D721Med (cell line): ENCODE measurements at places on chromosomes 11 and 22.
A peak's percentile ranks its signal among the peaks of the same experiment; 100 is the strongest.

DNA sequence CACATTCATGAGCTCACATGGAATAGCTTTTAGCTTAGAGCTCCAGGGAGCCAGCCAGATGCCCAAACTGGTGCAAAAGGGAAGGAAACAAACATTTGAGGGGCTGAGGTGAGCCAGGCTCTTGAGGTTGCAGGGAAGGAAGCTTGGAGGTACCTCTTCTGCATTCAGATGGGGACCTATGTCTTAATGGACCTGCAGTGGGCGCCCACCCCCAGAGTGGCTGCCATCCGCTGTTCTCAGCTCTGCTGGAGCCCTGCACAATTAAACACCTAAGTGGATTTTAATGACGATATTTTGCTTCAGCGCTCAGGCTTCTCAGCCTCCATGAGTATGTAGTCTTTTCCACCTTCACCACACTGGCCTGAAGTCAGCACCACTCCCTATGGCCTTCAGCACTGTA is 100.8 kb downstream of the LDLRAD3 start:
- no peak for DNase-seq

DNA sequence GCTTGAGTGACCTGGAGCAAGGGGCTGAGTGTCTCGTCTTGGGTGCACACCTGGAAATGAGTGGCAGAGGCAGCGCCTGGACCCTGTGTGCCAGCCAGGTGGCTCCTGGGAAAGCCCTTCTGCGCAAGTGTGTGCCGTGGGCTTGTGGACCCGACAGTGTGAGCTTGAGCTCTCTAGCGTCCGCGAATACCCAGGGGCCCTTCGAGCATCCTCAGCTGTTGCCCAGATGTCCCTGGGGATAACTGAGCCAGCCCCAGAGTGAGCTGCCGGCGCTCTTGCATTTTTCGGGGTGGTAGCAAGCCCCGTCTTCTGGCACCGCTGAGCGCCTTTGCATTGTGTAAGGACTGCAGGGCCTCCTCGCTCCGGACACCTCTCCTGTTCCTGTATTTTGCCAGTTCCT is 399.2 kb downstream of the TBC1D22A start:
- DNase-seq: no peak

DNA sequence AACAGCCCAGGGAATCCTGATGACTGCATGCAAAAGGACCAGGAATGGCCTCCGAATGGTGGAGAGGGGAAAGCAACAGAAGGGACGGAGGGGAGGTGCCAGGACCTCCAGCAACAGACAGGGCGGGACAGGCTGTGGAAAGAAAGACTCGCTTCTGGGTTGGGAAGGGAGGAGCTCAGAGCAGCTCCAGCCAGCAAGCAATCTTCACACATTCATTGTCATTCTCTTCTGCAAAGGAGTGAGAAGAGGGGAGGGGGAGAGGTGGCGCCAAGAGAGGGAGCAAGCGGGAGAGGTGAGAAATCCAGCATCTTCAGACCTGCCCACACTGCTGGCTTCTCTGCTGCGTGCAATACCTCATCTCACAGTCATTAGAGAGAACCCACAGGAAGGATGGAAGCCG is 509.0 kb downstream of the BUD13 start:
- DNase-seq: no peak

GRCh38 chr11:72244361-72245262 is 636 bp upstream of the PHOX2A start:
- DNase-seq: no peak

GRCh38 chr11:93034723-93035039 is 65.2 kb downstream of the MTNR1B start:
- no peak for DNase-seq

- DNase-seq: no peak
Observed at GRCh38 chr11:71193431-71193830, 58.9 kb downstream of the SHANK2 start.

DNA sequence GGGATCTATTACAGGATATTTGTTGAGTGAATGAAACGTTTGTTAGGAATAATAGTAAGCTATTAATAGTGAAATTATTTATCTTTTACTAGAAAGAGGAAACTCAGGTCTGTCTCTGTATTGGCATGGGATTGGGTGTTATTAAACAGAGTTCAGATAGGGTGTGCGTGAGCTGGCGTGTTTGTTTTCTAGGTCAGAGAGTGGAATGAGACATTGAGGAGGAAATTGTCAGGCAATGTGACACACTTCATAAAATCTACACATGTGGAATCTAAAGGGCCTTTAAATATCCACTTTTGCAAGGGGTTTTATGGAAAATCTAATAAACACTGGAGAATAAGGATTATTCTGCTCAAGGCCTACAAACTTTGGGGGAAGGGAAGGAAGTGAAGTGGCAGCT is 552.9 kb downstream of the NTM start:
- no peak for DNase-seq

GRCh38 chr11:8867931-8868631 is 42.9 kb upstream of the AKIP1 start:
- DNase-seq: no peak

DNA sequence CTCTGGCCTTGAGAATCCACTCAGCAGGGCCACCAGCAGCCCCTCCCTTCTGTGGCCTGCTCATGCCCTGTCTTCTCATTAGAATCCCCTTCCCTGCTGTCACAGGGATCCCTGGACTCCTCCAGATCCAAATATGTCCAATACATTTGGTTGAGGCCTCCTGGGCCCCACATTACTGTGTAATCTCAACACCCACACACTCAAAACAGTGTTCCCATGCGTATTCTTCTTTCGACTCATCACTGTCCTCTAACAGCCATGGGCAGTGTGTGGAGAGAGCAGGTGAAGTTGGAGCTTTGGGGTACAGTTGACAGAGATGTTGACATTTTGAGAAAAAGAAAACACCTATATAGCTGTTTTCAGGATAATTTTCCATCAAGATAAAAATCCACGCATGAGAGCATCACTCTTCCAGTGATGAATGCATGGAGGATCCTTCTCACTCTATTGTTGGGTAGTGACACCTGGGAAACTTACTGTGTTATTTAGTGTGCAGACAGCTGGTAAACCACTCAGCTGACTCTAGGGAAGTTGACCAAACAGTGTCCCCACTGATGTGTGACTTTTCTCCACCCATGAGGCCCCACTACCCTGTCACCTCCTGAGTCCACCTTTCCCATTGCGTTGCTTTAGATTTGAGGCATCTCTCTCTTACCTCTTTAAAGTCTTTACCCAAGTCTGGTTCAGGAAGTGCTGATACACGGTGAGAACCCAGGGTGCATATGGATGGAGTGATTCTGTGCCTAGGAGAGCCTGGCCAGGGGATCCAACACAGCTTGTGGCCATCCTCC is 28.7 kb upstream of the VPREB1 start:
- DNase-seq: no peak

- DNase-seq: no peak
Observed at GRCh38 chr11:123474994-123475393, 44.9 kb downstream of the GRAMD1B start.

DNA sequence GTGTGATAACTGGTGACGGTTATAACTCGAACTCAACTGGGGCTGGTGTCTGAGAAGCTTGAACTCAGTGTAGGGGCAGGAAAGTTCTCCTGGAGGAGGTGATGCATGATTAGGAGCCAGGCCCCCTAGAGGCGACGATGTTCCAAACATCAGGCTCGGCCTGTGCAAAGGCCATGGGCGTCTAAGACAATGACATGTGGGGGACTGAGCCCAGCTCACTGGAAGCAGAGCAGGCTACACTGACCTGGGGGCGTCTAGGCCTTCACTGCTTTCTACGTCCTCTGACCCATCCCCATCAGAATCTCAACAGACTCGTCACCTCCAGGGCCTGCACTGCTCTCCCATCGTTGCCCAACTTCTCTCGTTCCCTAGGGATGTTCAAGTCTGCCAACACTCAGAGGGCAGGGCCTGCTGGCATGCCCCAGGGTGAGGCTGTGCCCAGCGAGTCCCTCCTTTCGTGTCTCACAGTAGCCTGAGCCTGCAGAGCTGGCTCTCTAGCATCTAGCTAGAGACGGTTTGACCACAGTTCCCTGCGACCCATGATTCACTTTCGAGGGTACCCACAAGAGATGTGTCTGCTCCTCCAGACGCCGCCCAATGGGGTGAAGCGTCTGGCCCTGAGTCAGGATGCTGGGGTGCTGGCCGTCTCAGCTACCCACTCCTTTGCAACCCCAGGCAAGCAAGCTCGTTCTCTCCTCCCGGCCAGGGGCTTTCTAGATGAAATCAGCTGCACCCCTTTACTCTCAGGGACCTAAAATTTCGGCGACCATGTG is 1.1 kb upstream of the ATG16L2 start:
- peak; percentile 30 for DNase-seq

DNA sequence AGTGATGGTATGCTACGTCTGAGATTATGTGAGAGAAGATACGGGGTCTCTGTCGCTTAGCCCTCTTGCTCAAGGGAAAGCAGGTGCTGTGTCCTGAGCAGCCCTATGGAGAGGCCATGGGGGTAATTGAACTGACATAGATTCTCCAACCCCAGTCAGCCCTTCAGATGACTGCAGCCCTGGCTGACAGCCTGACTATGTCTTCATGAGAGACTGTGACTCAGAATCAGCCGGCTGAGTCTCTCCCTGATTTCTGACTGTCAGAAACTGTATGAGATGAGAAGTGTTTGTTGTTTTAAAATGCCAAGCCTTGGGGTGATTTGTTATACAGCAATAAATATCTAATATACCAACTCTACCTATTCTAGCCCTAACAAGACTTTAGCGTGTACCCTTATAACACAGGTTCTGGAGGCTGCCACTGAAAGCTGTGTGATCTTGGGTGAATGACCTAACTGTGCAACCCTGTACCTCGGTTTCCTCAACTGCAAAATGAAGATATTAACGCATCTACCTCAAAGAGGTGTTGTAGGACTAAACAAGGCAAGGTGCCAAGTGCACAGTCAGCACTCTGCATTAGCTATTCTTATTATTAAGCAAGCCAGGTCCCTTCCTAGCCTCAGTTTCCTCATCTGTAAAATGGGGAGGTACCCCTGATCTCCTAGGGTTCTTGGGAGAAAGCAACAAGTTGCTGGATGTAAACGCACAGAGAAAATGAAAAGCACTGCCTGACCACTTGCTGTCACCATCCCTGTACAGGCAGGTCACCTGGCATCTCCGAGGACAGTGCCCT is 24.9 kb downstream of the SLC43A1 start:
- DNase-seq: no peak

DNA sequence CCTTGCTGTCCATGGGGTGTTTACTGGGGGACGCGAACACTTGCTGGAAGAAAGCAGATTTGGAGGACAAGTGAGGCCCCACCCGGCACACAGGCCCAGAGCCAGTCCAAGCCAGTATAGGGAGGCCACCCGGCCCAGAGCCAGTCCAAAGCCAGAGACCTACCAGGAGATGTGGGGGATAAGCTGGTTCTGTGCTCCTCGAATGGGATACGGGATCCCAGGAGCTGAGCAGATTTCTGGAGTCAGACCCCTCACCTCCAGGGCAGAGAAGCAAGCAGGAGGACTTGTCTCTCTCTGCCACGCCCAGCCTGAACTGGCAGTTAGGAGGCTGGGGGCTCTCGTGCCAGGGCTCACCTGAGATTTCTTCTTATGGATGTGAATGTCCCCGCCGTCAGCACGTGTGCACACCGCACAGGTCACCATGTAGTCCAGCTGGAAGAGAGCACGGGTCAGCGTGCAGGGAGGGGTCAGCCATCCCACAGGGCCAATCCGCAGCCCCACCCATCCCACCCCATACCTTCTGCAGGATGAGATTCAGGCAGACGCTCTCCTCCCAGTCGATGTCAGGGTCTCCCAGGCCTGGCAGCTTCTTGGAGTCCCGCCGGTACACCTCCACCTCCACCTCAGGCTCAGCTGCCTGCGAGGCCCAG is 35.3 kb downstream of the KIAA0930 start:
- no peak for DNase-seq

DNA sequence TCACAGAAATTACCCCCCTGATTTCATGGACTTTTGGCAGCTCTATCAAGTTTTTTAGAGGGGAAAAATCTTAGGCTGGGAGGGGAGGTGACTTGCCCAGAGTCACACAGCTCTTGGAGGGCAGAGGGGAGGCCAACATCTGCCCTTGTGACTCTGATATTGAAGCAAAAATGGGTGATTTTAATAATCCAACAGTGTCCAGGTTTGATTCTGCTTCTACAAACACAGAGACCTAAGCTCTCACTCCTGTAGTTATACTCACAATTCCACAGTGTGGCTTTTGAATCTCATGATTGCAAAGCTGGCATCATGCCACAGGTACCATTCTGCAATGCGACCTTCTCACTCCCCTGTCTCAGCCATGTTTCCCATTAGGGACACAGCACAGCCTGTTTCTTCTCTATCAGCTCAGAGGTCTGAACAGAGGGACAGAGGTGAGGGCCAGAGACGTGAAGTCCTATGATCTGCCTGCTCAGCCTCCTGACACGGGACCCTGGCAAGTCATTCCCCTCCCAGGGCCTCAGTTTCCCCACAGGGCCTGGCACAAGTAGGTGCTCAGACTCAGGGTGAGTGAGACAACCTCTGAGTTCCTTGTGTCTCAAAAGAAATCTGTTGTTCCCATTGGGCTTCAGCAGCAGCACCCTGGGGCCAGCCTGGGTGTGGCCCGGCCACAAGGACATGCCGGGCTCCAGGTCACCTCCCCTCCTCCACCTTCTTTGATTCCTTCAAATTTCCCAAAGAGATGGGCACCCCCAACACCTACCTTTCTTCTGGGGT is 766 bp downstream of the APOL2 start:
- no peak for DNase-seq

DNA sequence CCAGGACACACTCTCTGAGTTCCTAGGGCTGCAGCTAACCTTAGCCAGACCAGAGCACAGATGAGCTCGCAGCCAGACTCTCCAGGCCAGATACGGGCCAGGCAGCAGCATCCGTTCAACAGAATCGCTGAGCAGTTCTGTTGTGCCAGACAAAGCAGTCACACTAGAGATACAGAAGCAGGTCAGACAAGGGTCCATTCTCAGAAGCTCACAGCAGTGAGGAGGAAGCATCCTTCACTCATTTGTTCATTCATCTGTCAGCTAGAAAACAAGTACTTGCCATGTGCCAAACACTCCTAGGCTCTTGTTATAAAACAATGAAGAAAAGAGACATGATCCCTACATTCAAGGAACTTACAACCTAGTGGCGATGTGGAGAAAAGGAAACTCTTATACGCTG is 2.6 kb downstream of the LMO2 start:
- no peak for DNase-seq

- DNase-seq: no peak
Observed at GRCh38 chr11:103024086-103024485, 67.9 kb downstream of the DCUN1D5 start.

DNA sequence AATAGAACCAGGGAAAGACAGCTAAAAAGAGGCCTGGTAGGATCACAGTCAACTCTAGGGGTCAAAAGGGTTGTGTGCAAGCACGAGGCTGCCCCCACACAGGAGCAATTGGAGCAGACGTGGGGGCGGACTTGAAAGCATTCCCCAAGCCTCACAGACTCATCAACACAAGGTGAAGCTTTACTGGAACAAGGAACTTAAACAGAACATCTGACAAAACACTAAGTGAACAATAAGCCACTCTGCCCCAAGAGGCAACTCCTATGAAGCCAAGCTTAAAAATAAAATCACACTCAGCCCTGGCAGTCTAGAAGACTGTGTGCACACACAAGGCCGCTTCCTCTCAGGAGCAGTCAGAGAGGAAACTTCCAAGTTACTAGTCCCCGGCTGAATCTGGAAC is 32.2 kb upstream of the TEAD1 start:
- DNase-seq: no peak

- DNase-seq: no peak
Observed at GRCh38 chr11:110529043-110529442, 99.3 kb downstream of the FDX1 start.

- peak; percentile 13 for DNase-seq
Observed at GRCh38 chr11:64726867-64727530, 4.0 kb upstream of the NRXN2 start.
